ENCODE measurements at places on chromosomes 7 and 10. TPM values are rescaled to one million over a fixed set of nuclear protein-coding genes. Genes with fewer than 3 reads are reported as not detected.

SPDYE9 gene
- polyA plus RNA-seq: not detected

CTAGE6 gene
- not detected for polyA plus RNA-seq

DNA sequence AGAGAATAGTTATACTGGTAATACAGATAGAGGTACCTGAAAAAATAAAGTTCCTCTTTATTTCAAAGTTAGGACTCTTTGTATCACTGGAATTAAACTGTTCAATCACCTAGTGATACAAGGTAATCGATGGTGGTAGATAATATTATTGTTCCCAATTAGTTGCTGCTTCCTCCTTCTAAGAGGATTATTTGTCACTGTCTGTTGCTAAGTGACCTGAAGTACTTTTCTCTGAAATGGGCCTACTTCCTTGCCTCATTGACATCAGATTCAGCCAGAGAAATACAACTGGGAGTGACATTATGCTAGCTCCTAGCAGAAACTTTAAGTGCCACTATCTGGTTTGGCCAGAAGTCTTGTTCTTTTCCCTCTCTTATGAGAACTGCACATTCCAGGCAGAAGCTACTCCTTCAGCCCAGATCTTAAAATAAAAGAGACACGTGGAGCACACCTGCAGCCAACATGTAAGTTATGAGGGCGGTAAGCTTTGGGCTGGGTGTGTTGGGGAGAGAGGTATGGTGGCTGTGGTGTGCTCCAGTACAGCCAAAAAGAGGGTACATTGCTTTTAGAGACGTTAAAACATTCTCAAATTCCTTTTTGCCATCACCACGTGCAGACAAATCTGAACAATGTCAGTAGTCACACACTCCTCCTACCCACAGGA lies 54.8 kb downstream of the MINDY3 start:
- no peak for DNase-seq

DNA sequence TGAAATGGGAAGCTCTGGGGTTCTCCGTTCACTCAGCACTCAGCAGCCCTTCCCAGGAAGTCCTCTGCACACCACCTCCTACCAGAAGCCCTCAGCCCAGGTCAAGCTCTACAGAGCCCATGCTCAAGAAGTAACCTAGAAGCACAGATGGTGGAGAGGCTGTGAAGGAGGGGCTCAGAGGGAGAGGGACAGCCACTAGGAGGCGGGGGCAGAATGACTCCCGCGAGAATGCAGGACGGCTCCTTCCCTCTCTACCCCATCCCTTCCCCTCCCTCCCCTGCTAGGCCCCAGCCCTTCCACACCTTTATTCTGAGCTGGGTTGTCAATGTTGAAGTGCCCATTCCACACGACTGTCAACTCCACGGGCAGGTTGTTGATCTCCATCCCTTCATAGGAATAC lies 373.2 kb downstream of the PLXNA4 start:
- DNase-seq: no peak

CFAP58 gene
- 0.31 TPM for polyA plus RNA-seq

DNA sequence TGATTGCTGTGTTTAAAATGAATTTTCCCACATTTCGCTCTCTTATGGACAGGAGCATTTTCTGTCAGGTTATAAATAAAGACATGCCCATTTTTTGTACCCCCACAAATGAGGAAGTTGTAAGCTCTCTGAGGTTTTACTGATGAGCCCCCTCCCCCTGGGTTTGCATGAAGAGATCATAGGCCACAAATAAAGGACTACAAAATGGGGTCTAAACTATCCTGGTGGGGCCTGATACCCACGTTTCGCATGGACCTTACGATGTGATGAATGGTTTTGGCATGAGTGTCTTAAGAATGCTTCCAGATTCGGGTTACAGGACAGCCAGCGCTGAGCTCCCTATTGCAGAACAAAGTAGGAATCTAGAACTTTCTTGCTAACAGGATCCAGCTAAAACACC lies 5.8 kb downstream of the IKZF1 start:
- DNase-seq: no peak

DNA sequence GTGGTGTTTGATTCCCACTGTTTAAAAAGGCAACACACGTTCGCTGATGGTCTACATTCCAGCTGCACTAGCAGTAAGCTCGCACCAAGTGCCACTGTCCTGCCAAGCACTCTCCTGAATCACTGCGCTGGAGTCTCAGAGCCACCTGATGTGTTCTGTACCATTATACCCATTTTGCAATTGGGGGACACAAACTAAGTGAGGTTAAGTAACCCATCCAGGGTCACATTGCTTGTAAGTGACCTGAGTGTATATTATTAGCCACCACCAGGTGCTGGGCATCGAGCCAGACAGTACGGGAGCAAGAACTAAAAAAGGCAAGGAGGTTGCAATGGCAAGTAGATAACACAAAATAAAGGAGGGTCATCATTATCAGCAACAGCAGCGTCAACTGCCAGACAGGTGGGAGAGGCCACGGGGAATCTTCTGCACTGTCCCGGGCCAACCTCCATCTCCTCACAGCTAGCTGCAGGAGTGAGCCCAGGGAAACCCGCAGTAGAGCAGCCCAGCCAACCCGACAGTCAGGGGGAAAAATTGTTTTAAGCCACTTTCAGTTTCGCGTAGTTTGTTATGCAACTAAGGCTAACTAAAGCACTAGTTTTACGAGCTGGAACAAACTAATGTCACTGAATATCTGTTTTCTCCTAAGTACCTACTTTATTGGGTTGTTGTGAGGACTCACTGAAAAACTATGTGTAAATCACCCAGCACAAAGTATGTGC lies 712 bp upstream of the CPVL start:
- peak; percentile 45 for DNase-seq

EVX1 gene
- not detected for polyA plus RNA-seq

TSPAN33 gene
- 5.4 TPM for polyA plus RNA-seq

Data from stomach (tissue), 19 donors.